Urinary bladder (tissue), 4 donors: ENCODE measurements at places on chromosomes 11 and 22. TPM values are rescaled to one million over a fixed set of nuclear protein-coding genes. Genes with fewer than 3 reads are reported as not detected.

- no peak for DNase-seq
Observed at GRCh38 chr11:117950301-117950700, 21.1 kb upstream of the TMPRSS13 start.

DNA sequence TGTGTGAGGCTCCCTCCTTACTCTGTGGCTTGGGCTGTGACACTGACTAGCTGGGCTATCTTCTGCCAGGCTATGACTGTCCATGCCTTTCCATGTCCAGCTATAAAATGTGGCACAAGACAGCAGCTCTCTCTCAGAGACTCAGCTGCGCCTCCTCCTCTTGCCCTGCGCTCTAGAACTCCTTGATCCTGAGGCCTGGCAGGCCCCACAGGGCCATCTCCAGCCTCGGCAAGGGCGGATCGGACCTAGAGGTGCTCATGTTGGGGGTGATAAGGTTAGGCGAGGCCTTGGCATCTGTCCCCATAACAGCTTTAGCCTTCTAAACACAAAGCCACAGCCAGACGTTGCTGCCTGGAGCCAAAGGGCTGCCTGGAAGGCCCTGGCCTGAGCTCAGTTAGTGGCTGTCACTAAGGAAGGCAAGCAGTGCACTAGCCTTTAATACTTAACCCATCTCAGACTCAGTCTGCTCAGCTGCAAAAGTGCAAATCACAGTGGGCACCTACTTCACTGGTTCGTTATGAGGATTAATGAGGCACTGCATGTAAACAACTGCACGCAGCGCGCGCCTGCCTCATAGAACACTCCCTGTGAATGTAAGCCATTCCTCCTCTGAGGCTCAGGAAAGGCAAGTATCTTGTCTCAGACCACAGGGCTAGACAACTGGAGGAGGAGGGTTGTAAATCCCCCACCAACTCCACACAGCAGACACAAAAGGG is 1.2 kb downstream of the GUCD1 start:
- no peak for DNase-seq

DNA sequence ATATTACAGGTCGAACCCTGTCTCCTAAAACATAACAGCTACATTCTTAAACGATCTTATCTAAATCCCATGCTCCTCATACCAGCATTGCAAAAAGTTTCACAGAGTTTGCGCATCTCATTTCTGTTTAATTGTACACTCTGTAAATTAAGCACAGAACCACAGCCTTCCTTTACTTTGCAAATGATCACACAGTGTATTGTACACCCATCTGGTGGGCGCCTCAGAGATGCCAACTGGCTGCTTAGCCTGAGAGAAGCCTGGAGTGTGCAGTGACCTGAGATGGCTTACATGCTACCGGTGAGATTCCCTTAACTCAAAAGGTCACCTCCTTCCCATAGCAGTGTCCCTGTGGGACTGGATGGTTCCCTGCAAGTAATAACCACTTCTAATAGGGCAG is 1077.3 kb downstream of the OPCML start:
- no peak for DNase-seq

The NLRP6 gene
- total RNA-seq = not detected

The LARGE2 gene
- total RNA-seq = 1.3 TPM
